ENCODE measurements at places on chromosomes 4 and X. TPM values are rescaled to one million over a fixed set of nuclear protein-coding genes. Genes with fewer than 3 reads are reported as not detected.

DNA sequence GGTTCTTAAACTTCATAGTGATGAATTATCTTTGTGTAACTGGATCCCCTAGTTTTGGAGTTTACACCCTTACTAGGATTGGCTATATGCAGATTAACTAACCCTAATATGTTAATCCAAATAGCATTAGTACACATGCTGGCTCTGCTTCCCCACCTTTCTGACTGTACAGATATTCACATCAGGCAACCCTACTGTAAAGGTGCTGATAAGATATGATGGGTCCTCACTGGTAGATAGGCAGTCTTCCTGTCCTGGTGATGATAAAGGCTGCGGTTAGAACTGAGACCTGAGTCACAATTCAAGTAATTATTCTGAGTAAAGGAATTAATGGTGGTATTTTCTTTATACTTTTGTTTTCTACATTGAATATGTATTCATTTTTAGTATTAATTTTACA lies 118.6 kb downstream of the COL4A5 start:
- H3K4me3 ChIP-seq = no peak overlapping the region
- no peaks in the 10 kb centered on the region for H3K4me1 ChIP-seq
- no peak for DNase-seq
- H3K27ac ChIP-seq = no peak overlapping the region

ZAR1 gene
- not detected for total RNA-seq

DNA sequence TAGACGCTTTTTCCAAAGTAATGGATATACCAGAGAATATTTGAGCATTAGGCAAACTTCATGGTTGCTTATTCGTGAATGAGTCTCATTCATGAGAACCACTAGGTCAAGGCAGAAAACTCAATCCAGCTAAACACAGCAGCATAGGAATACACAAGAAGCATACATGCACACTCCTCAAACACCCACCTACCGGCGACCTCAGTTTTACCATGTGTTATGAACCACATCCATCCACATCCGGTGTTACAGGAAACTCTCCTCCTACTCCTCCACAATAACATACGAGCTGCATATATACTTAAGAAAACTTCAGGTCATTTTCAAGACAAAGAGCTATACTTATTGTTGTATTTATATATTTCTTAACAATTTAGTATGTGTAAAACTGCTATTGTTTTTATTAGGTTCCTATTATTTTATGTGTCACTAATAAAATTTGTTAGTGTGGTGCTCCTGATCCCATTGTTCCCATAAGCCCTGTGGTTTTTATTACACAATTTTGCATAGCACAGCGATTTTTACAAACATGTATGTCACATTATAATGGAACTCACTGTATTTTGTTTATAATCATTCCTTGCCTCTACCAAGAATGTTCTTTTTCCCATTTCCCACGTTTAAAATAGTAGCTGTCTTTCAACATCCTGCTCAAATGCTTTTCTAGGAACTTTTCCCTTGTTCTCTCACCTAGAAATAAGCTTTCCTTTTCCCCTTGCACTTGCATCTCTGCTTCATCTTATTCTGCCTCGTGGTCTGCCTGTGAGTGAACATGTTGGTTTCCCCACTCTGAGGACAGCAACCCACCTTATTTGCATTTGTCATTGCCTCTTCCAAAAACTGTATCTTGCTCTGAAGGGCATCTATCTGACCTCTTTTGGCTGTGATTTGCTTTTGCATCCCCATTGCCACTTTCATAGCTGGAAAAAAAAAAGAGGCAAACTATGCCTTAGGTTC lies 48.3 kb downstream of the STBD1 start:
- H3K36me3 ChIP-seq = no peaks in the 10 kb centered on the region
- DNase-seq = no peak
- H3K27me3 ChIP-seq = no peaks in the 10 kb centered on the region
- no peaks in the 10 kb centered on the region for H3K4me1 ChIP-seq

- no peak overlapping the region for H3K27ac ChIP-seq
- no peaks in the 10 kb centered on the region for H3K36me3 ChIP-seq
- DNase-seq = no peak
- no peak overlapping the region for H3K4me3 ChIP-seq
These were observed 512.3 kb upstream of the EPHA5 start for GRCh38 chr4:66182636-66183035.

GRCh38 chr4:101593666-101594065 lies 196.9 kb upstream of the BANK1 start:
- no peaks in the 10 kb centered on the region for H3K27me3 ChIP-seq
- H3K36me3 ChIP-seq = no peaks in the 10 kb centered on the region
- DNase-seq = no peak
- no peaks in the 10 kb centered on the region for H3K4me1 ChIP-seq

DNA sequence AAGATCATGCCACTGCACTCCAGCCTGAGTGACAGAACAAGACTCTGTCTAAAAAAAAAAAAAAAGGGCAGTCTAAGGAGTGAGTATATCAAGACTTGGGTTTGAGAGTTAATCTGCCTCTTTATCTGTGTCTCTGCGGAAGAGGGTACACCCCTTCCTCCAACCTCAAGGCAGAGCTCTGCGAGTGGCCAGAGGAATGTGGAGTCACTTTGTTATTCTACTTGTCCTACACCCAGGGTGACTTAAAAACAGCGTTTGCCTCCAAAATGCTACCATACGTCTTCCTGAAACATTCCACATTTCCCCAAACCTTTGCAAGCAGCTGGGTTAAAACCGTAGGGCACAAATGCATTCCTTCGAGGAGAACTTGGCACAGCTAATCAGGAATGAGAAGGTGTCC lies 199.9 kb downstream of the SHOX start:
- no peak overlapping the region for H3K27ac ChIP-seq
- H3K4me1 ChIP-seq = no peaks in the 10 kb centered on the region
- H3K4me3 ChIP-seq = no peak overlapping the region
- H3K27me3 ChIP-seq = no peaks in the 10 kb centered on the region

DNA sequence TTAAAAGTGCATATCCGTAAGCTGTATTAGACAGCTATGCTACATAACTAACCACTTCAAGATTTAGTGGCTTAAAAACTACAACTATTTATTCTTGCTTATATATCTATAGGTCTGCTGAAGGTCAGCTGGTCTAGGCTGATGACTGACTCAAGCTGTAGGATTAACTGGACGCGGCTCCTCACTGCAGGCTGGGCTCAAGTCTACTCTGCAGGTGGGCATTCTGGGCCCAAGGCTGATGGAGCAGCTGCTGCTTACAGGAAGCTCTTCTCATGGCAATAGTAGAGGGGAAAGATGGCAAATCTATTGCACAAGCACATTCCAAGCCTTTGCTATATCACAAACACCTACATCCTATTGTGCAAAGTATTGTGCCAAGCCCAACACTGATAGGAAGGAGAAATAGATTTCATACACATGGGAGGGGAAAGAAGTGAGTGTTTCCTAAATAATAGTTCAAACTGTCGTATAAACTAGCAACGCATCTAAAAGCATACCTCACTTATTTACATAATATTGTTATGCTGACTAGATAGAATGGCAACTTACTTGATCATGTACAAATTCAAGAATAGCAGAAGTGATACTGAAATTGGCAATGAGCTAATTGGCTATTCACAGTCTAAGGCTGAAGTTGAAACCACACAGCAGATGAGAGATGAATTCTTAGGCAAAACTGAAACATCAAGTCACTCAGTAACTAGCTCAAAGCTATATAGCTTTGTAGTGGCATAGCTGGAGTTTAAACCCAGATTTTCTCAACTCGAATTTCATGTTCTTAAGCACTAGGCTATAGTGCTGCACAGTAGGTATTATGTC lies 263.8 kb downstream of the NKX6-1 start:
- H3K36me3 ChIP-seq = no peaks in the 10 kb centered on the region
- no peak for DNase-seq
- H3K4me3 ChIP-seq = no peak overlapping the region
- no peaks in the 10 kb centered on the region for H3K27me3 ChIP-seq
- no peaks in the 10 kb centered on the region for H3K4me1 ChIP-seq

ADH7 gene
- total RNA-seq = not detected

DNA sequence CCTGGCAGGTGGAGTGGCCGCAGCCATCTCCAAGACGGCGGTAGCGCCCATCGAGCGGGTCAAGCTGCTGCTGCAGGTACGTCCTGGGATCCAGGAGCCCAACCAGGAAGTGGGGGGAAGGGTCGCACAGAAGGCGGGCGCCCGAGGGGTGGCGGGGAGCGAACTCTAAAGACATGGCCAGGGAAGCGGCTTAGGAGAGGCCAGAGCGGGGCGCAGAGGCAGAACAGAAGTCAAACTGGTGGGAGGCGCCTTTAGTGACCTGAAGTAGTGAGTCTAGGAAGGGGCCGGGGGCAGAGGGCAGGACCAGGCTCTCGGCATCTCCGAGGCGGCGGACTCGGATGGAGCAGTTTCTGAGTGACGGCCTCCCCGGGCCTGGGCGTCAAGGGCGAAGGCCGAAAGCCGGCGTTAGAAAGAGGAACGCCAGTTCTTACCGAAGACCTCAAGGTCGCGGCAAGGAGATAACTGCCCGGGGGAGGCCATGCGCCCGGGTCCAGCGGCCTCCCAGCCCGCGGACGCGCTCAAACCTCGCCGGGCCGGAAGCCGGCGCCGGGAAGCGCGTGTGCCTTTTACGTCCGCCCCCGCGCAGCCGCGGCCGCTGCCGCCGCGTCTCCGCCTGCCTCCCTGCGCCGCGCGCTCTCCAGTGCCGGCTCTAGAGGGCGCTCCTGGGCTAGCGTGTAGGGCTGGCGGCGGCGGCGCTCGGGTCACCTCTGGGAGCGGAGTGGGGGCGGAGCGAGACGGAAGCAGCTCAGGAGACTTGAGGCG lies 488 bp downstream of the SLC25A5 start:
- peaks cover 20% of the 10 kb centered on the region for H3K36me3 ChIP-seq
- H3K27ac ChIP-seq = peak overlapping the region; percentile 97
- H3K4me3 ChIP-seq = peak overlapping the region; percentile 92
- H3K4me1 ChIP-seq = peaks cover 18% of the 10 kb centered on the region
- H3K27me3 ChIP-seq = no peaks in the 10 kb centered on the region
- peak; percentile 81 for DNase-seq

GRCh38 chrX:49039598-49040375 lies 3.4 kb downstream of the TFE3 start:
- H3K4me3 ChIP-seq = no peak overlapping the region
- peak; percentile 30 for DNase-seq
- H3K27ac ChIP-seq = peak overlapping the region; percentile 13
- peaks cover 23% of the 10 kb centered on the region for H3K36me3 ChIP-seq
- H3K27me3 ChIP-seq = no peaks in the 10 kb centered on the region

GRCh38 chr4:73606465-73606974 lies 13.7 kb downstream of the RASSF6 start:
- H3K4me3 ChIP-seq = no peak overlapping the region
- DNase-seq = no peak
- H3K27me3 ChIP-seq = no peaks in the 10 kb centered on the region
- H3K36me3 ChIP-seq = no peaks in the 10 kb centered on the region
- peaks cover 5% of the 10 kb centered on the region for H3K4me1 ChIP-seq
- H3K27ac ChIP-seq = no peak overlapping the region

- no peak overlapping the region for H3K27ac ChIP-seq
- H3K36me3 ChIP-seq = no peaks in the 10 kb centered on the region
- H3K4me3 ChIP-seq = no peak overlapping the region
- no peak for DNase-seq
- H3K4me1 ChIP-seq = no peaks in the 10 kb centered on the region
These were observed 101.6 kb downstream of the PARM1 start for GRCh38 chr4:75034523-75034922.

DNA sequence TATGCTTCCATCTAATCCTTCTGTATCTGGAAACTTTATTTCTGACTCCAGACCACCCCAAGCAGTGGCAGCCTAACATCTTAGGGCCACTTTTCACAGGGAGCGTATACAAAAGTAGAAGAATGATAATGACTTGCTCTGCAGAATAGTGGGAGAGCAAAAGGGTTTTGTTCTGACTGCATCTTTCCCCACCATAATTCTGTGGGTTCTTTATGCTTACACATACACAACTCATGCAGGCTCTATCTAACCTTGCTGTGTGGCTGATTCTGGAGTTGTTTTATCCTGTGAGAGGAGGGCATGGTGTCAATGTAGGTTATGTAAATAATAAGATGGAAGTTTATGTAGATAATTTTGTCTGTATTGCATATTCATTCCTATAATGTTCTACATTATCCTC lies 42.4 kb upstream of the NDNF start:
- H3K4me1 ChIP-seq = peaks cover 5% of the 10 kb centered on the region
- DNase-seq = no peak
- H3K4me3 ChIP-seq = no peak overlapping the region
- H3K36me3 ChIP-seq = no peaks in the 10 kb centered on the region
- no peaks in the 10 kb centered on the region for H3K27me3 ChIP-seq
- H3K27ac ChIP-seq = no peak overlapping the region

- DNase-seq = no peak
- peaks cover 4% of the 10 kb centered on the region for H3K4me1 ChIP-seq
- H3K4me3 ChIP-seq = no peak overlapping the region
- no peak overlapping the region for H3K27ac ChIP-seq
- H3K36me3 ChIP-seq = peaks cover 3% of the 10 kb centered on the region
These were observed 11.2 kb downstream of the DAPP1 start for GRCh38 chr4:99827857-99828256.

GRCh38 chr4:118270492-118270891 lies 82.3 kb downstream of the PRSS12 start:
- H3K36me3 ChIP-seq = no peaks in the 10 kb centered on the region
- H3K4me3 ChIP-seq = no peak overlapping the region
- DNase-seq = no peak
- no peaks in the 10 kb centered on the region for H3K4me1 ChIP-seq
- H3K27ac ChIP-seq = no peak overlapping the region
- no peaks in the 10 kb centered on the region for H3K27me3 ChIP-seq

ARR3 gene
- total RNA-seq = not detected

DNA sequence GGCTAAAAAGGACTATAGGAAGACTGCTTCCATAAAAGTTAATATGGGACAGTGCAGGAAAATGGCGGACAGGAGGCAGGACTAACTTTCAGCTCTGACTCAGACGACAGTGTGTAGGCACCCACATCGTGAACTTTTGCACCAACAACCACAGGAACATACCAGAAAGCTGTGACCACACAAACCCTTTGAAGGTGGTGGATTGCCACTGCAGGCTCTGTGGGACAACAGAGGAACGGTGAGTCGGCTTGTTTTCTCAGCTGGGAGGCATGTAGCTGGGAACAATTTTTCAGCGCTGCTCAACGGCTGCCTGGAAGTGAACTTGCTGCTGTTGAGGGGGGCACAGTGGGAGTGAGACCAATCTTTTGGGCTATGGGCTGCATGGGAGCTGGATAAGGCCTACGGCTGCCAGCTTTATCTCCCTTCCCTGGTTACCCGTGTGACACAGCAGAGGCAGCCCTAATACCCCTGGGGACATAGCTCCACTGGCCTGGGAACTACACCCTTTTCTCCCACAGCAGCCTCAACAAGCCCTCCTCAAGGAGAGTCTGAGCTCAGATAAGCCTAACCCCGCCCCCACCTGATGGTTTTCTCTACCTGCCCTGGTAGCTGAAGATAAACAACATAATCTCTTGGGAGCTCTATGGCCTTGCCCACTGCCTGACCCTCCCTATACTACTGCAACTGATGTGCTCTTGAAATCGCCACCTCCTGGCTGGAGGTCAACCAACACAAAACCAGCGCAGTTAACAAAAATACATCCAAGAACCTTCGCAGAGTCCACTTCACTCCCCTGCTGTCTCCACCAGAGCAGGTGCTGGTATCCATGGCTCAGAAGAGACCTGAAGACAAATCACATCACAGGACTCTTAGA lies 1537.0 kb downstream of the C4orf33 start:
- H3K36me3 ChIP-seq = no peaks in the 10 kb centered on the region
- DNase-seq = no peak
- H3K4me1 ChIP-seq = no peaks in the 10 kb centered on the region
- H3K4me3 ChIP-seq = no peak overlapping the region
- no peaks in the 10 kb centered on the region for H3K27me3 ChIP-seq

CSAG1 gene
- total RNA-seq = not detected

SPANXD gene
- total RNA-seq = not detected

HAND2 gene
- not detected for total RNA-seq

USP17L17 gene
- total RNA-seq = not detected

TEX11 gene
- total RNA-seq = not detected

PF4V1 gene
- total RNA-seq = not detected

GRCh38 chr4:13700021-13700857 lies 72.7 kb upstream of the BOD1L1 start:
- H3K36me3 ChIP-seq = no peaks in the 10 kb centered on the region
- no peaks in the 10 kb centered on the region for H3K4me1 ChIP-seq
- H3K27ac ChIP-seq = no peak overlapping the region
- no peak for DNase-seq
